ENCODE measurements at places on chromosomes 2 and 18.
A peak's percentile ranks its signal among the peaks of the same experiment; 100 is the strongest.

- no peak for DNase-seq
Measured at GRCh38 chr2:68605939-68606338, 37.4 kb upstream of the PROKR1 start.

DNA sequence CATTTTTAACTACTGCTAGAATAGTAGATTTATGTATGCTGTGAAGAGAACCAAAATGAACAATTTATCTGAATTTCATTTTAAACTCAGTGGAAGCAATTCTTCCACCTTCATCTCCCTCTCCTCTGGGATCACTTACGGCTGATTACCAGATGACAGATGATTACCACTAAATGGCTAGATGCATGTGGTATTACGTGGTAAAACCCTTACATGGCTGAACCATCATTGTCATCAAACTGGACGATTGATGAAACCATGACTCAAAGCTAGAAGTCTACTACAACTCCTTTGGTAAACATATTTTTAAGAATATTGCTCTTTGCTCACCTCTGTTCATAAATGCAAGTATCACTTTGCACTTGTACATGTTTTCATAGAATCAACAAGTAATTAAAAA lies 48.5 kb upstream of the DOCK10 start:
- DNase-seq = peak; percentile 58

DNA sequence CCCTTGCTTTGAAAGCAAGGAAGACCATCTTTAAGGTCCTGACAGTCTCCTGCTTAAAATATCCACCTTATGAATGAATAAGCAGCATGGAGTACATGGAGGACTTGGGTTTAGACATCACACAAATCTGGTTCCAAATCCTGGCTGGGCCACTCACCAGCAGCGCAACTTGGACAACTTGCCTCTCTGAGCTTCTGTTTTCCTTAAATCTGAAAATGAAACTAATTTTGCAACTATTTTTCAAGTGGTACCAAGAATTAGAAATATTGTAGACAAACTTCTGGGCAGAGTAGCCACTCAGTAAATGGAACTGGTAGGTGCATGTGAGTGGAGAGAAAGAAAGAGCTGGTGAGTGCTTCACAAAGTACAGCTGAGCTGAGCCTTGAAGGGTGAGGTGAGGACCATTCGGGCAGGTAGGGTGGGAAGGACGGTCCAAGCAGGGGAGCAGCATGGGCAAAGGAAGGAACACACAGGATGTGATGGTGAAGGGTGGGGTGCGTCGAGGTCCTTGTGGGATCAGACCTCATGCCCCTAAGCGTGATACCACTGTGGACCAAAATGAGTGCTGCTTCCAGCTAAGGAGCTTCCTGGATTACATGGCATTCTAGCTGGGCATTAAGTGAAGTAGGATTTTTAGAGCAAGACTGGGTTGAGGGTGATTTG lies 14.4 kb upstream of the TET3 start:
- no peak for DNase-seq

- DNase-seq = no peak
Measured at GRCh38 chr2:235328991-235329390, 164.9 kb upstream of the AGAP1 start.

- peak; percentile 74 for DNase-seq
Measured at GRCh38 chr2:9631878-9632700, 1.3 kb upstream of the YWHAQ start.

DNA sequence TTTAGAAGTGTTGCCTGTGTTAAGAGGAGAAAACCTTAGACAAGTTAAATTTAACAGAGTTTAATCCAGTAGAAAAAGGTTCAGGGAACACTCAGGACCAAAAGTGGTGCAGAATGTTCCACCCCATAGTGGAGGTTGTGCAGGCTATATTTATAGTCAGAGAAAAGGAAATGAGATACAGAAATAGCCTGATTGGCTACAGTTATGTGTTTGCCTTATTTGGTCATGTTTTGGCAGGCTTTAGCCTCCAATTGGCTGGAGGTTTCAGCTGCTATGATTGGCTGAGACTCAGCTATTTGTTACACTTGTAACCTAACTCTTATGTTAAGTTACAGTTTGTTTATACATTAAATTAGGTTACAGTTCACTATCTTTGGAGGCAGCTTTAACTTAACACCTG lies 4.2 kb downstream of the STAMBP start:
- peak; percentile 77 for DNase-seq

- peak; percentile 95 for DNase-seq
Measured at GRCh38 chr2:40097691-40098385, 318.8 kb upstream of the THUMPD2 start.

GRCh38 chr2:63891488-63892030 lies 49.9 kb downstream of the UGP2 start:
- no peak for DNase-seq

DNA sequence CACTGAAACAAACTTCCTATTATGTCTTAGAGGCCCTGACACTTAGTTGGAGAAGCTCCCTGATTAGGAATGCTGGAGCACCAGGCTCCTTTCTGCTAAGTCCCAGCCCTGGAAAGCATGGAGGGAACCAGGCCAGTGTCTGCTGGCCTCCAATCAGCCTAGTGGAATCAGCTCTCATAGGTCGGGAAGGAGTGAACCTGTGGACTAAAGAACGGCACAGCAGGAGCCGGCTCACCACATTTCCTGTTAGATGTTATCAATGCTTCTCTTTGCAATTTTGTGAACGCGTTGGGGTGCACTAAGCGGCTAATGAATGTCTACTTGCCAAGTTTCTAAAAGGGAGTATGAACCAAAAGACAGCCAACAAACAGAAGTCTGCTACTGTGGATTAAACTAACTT lies 296.6 kb downstream of the NAPG start:
- DNase-seq = no peak

GRCh38 chr2:148696985-148697384 lies 52.4 kb downstream of the EPC2 start:
- no peak for DNase-seq

- peak; percentile 56 for DNase-seq
Measured at GRCh38 chr2:186862869-186863709, 14.1 kb upstream of the ZSWIM2 start.

- DNase-seq = peak; percentile 41
Measured at GRCh38 chr2:127067620-127068350, 39.2 kb downstream of the BIN1 start.

DNA sequence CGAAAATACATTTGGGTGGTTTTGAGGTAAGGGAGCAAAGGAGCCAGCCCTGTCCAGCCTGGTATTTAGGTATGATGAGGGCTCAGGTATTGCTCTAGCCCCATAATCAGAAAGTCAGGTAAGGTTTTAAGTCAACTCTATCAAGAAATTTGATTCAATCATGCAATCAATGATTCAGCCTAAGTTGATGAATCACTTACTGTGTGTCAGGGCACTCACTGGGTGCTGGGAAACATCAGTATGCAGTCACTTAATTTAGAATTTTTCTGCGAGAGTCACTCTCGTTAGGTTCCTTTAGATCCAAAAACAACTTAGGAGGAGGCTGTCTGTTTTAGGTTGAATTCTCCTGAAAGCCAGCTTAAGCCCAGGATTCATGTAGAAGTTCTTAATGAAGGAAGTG lies 17.7 kb upstream of the SERPINB2 start:
- no peak for DNase-seq

DNA sequence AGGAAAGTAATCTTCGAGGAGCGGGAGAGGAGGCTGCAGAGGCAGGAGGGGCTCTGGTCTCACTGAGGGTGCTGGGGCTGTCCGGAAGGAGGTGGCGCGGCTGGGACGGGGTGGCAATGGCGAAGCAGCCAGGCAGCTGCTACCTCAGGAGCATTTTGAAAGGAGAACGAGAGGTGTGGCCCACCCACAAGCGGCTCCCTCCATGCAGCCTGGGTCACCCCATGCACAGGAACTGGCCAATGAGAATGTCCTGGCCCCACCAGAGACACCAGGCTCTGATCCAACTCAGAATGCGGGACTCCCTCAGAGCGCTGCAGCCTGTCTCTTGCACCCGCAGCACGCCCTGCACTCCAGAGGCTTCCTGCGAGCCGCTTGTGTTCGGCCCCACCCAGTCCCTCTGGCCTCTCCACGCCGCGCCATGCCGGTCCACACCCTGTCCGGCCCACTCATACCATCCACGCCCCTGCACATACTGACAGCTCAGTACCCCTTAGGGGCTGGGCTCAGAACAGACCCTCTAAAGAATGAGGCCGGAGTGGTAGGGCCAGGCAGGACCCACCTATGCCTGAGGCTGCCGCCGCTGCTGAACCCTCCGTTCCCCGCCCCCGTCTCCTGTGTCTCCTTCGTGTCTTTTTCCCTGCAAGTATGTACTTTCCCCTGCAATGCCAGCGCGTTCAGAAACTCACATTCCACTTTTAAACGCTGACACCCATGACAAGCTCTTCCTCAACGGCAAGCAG lies 6.4 kb upstream of the BOK start:
- DNase-seq = no peak

GRCh38 chr2:65554765-65555591 lies 122.6 kb upstream of the SPRED2 start:
- DNase-seq = peak; percentile 79

GRCh38 chr18:23927821-23928746 lies 86.5 kb upstream of the TTC39C start:
- no peak for DNase-seq

- no peak for DNase-seq
Measured at GRCh38 chr2:229443141-229443540, 172.1 kb upstream of the PID1 start.

DNA sequence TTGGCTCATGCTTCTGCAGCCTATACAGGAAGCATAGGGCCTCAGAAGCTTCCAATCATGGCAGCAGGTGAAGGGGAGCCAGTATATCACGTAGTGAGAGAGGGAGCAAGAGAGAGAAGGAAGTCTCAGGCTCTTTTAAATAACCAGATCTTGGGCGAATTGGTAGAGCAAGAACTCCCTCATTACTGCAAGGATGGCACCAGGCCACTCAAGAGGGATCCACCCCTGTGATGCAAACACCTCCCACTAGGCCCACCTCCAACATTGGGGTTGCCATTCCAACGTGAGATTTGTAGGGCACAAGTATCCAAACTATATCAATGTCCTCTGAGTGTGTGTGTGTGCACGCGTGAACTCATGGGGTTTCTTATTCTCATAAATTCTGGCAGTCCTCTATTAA lies 37.6 kb upstream of the RMP24 start:
- DNase-seq = no peak

DNA sequence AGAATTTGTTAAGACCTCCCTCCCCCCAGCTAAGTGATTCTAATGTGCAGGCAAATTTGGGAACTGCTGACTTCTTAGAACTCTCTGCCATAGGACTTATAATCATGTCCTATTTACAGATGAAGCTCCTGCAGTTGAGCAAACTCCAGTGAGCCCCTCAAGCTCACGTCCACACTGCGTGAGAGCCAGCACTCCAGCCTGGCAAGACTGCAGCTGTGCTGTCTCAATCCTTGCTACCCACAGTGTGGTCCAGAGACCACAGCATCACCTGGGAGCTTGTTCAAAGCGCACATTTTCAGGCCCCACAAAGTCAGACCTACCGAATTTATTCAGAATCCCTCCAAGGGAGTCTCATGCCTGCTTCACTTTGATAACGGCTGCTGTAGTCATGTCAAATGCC lies 243.2 kb upstream of the RAB12 start:
- DNase-seq = no peak

GRCh38 chr2:212520340-212520739 lies 18.3 kb downstream of the ERBB4 start:
- DNase-seq = no peak

DNA sequence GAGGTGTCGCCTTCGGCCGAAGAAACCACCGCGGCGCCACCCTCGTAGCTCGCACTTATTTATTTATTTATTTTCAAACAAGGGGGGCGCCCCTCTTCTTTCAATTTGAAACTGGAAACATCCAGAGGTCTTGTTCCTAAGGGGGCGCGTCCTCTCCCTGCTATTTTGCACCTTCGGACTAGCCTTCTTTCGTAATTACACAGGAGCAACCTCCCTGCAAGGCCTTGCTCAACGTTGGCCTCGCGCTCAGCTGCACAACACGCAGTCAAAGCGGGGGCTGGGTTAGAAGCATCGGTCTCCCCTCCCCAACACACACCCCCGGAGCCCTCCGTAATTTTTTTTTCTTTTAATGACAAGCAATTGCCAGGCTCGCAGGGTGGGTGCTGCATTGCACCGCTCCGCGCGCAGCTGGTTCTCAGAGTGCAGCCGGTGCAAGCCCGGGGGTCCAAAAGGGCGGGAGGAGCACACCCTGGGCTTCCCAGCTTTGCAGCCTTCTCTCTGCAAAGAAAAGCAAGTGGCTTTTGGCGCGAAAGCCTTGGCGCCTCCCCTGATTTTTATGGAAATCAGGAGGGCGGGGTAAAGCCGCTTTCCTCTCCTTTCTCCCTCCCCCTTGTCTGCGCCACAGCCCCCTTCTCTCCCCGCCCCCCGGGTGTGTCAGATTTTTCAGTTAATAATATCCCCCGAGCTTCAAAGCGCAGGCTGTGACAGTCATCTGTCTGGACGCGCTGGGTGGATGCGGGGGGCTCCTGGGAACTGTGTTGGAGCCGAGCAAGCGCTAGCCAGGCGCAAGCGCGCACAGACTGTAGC lies at the start of gene MYCN:
Gene MYCN, plus strand, starts transcription at position 697 of the 807 bp plus-strand sequence. CDS start 1,515 bp downstream, outside the sequence.
- peak; percentile 25 for DNase-seq

DNA sequence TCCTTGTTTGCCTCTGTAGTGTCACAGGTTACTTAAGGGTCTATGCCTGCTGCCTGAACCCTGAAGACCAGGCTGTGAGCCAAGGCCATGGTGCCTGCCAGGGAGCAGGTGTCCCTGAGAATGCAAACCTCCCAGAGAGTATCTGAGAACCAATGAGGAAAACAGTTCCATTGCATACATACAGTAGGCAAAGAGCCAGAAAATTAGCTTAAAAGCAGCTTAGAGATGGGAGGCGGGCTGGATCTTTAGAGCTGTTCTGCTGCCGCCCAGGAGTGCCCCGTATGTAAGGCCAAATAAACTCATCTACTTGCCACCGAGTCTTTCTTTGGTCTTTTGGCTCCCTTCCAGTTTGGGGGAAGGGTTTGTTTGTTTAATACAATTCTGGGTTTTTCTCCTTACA lies 327.9 kb downstream of the CLIP4 start:
- DNase-seq = no peak

GRCh38 chr18:24187049-24187448 lies 48.2 kb downstream of the CABYR start:
- DNase-seq = no peak

- peak; percentile 89 for DNase-seq
Measured at GRCh38 chr2:121502246-121502645, 28.4 kb upstream of the RNU4ATAC start.

DNA sequence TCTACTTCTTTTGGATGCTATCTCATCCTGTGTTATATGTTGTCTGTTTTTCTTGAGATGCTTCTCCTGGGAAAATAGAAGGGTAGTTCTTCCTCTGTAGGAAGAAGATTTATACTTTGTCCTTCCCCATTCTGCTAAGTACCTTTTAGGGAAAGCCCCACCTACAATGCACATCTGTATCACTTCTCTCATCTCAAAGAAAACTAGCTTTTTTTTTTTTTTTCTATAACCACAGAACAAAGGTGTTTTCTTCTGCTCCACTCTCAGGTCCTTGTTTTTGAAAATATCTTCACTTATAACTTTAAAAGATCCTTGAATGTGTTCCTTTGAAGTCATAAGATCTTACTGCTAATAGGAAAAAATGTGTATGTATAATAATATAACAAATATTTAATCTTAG lies 30.8 kb downstream of the CCDC150 start:
- DNase-seq = no peak

DNA sequence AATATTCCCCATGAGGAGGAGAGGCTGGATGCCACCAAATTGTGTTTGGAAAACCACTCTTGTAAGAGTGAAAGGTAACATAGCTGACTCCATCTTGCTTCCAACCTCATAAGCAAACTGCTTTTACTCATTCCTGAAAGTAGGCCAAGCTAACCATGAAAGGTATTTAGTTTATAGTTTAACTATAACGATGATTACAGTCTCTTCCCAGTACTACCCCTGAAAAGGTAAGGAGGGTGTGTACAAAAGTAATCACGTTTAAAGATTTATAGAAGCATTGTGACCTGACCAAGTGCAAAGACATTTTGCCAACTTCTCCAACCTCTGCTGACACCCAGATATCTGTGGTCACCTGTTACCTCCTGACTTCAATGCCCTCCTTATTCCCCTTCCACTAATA lies 122.6 kb downstream of the CD8B2 start:
- no peak for DNase-seq
